Caco-2 (cell line): ENCODE measurements at places on chromosomes 1 and 21. TPM values are rescaled to one million over a fixed set of nuclear protein-coding genes. Genes with fewer than 3 reads are reported as not detected.
A peak's percentile ranks its signal among the peaks of the same experiment; 100 is the strongest.

GRCh38 chr21:42202321-42202720 lies 16.6 kb upstream of the ABCG1 start:
- no peak overlapping the region for H3K27ac ChIP-seq
- DNase-seq: no peak

DNA sequence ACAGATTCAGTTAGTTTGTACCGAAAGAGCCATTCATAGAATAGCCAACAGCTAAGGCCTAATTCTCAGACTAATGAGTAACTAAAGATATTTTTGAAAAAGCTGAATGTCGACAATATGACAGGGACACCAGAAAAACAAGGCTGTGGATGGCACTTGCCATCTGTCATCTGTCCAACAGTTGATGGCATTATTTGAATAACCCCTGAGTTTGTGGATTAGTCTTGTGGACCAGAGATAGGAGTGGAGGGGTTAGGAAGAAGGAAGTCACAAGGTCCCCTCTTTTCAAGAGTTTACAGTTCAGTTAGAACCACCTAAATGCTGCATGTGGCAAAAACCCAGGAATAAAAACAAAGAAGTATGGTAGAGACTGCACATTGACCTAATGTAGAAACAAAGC lies 356.5 kb upstream of the DUSP10 start:
- no peak for DNase-seq
- no peaks in the 10 kb centered on the region for H3K36me3 ChIP-seq
- no peaks in the 10 kb centered on the region for H3K27me3 ChIP-seq
- no peaks in the 10 kb centered on the region for H3K4me1 ChIP-seq

DNA sequence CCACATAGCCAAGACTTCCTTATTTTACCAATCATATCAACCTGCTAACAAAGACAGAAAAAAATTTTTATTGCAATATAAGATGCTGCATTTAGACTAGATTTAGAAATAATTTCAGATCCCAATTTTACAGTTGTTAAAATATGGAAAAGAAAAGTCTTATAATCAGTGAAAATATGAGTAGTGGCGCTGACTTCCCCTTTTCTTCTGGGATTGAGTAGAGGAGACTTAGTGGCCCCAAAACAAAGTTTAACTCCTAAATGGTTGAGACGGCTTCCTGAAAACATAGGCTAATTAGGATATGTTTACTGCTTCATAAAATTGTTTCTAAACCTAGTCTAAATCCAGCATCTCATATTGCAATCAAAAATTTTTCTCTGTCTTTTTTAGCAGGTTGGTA lies 68.4 kb downstream of the RAB3GAP2 start:
- peaks cover 3% of the 10 kb centered on the region for H3K36me3 ChIP-seq
- no peak overlapping the region for H3K4me3 ChIP-seq
- H3K27ac ChIP-seq: no peak overlapping the region
- no peaks in the 10 kb centered on the region for H3K4me1 ChIP-seq

GRCh38 chr21:41585199-41585994 lies 77.4 kb upstream of the TMPRSS2 start:
- H3K4me1 ChIP-seq: peaks cover 43% of the 10 kb centered on the region
- H3K4me3 ChIP-seq: no peak overlapping the region
- no peak for DNase-seq
- no peaks in the 10 kb centered on the region for H3K27me3 ChIP-seq
- no peaks in the 10 kb centered on the region for H3K36me3 ChIP-seq

DNA sequence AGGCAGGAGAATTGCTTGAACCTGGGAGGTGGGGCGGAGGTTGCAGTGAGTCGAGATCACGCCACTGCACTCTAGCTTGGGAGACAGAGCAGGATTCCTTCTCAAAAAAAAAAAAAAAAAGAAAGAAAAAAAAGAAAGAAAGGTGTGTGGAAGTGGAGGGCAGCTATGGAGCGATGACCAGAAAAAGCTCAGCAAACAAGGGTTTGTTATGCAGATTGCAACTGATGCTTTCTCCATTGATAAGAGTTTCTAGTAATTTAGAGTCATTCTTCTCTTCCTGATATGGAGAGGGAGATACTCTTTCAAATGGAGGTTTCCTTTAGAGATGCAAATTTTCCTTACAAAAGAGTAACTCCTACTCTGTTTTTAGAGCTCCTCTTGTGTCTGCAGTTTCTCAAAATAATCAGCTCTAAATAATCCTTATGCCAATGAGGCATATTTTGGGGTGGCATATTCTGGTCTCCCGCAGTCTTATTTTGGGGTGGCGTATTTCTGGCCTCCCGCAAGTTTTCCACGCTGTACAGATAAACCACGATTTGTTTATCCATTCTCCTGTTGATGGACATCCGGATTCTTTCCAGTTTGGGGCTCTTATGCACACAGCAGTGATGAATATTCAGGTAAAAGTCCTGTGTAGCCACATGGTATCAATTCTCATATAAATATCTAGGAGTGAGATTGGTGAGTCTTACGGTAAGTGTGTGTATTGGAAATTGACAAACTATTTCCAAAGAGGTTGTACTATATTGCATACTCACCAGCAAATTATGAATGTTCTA lies 30.7 kb upstream of the RCC2 start:
- no peak overlapping the region for H3K27ac ChIP-seq
- no peaks in the 10 kb centered on the region for H3K27me3 ChIP-seq
- H3K36me3 ChIP-seq: no peaks in the 10 kb centered on the region
- no peak for DNase-seq
- H3K4me3 ChIP-seq: no peak overlapping the region

The EXTL1 gene
- total RNA-seq: 0.09 and 0.34 TPM in 2 replicates

DNA sequence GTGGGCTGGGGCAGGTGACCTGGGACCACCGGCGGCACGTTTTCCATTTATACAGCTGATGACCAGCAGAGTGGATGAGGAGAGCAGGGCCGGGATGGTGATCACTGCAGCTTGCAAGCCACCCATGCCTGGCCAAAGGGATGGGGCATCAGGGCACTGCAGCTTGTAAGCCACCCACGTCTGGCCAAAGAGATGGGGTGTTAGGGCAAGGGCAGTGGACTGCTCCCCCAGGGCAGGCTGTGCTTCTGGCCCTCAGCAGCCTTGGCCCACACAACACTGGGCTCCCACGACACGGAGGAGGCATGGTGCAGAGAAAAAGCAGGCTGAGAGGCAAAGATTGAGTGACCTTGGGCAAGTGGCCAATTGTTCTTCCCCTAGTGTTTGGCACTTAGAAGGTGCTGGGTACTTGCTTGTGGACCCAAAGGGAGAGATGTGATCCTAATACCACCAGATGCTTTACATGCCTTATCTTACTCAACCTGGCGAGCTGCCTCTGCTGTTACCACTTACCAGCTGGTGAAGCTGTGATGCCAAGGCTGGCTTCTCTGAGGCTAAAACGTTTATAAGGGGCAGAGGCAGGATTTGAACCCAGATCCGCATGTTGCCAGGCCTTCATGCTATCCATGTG lies 48.3 kb downstream of the TRIM62 start:
- no peaks in the 10 kb centered on the region for H3K4me1 ChIP-seq
- H3K27me3 ChIP-seq: no peaks in the 10 kb centered on the region
- no peak for DNase-seq

- H3K27ac ChIP-seq: peak overlapping the region; percentile 93
- H3K36me3 ChIP-seq: no peaks in the 10 kb centered on the region
- no peak for DNase-seq
- no peaks in the 10 kb centered on the region for H3K27me3 ChIP-seq
- peak overlapping the region; percentile 84 for H3K4me3 ChIP-seq
Measured at GRCh38 chr1:1373815-1374588, 1.0 kb downstream of the AURKAIP1 start.

DNA sequence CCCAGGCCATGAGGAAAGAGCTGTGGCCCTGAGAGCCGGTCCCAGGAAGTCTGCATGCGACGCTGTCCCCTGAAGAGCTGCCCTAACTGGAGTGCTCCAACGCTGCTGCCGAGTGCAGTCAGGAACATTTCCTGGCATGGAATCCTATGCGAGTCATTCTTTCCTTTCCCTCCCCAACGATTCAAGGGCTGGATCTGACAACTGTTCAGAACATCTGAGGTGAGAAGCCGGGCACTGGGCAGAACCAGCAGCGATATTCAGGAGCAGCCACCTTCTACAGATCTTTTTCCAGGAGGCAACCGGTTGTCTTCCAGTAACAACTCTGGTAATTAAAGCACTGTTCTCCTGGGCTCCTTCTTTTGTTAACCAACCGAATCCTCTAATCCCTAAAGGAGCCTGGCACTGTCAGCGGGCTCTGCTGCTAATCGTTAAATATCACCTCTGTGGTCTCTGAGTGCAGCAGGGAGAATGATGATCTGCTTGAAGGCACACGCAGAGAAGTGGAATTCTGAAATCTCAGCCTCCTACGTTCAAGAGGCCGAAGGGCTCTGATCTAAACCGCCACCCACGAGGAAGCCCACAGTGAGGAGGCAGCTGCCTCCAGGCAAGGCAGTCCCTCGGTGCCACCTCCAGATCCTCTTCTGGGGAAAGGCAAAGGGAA lies 55.8 kb downstream of the SLC45A1 start:
- no peak overlapping the region for H3K27ac ChIP-seq
- H3K4me3 ChIP-seq: no peak overlapping the region
- 0 out of 2 replicates have a peak, but pooled peaks cover 5% of the 10 kb centered on the region for H3K4me1 ChIP-seq
- H3K27me3 ChIP-seq: no peaks in the 10 kb centered on the region
